WTC11 (cell line): ENCODE measurements at places on chromosomes 1 and 21.

GRCh38 chr1:62415687-62416086, 21.2 kb upstream of the USP1 start:
- no peak overlapping the region for H3K4me3 ChIP-seq
- no peak overlapping the region for H3K27ac ChIP-seq
- no peak for DNase-seq
- H3K27me3 ChIP-seq = no peaks in the 10 kb centered on the region

DNA sequence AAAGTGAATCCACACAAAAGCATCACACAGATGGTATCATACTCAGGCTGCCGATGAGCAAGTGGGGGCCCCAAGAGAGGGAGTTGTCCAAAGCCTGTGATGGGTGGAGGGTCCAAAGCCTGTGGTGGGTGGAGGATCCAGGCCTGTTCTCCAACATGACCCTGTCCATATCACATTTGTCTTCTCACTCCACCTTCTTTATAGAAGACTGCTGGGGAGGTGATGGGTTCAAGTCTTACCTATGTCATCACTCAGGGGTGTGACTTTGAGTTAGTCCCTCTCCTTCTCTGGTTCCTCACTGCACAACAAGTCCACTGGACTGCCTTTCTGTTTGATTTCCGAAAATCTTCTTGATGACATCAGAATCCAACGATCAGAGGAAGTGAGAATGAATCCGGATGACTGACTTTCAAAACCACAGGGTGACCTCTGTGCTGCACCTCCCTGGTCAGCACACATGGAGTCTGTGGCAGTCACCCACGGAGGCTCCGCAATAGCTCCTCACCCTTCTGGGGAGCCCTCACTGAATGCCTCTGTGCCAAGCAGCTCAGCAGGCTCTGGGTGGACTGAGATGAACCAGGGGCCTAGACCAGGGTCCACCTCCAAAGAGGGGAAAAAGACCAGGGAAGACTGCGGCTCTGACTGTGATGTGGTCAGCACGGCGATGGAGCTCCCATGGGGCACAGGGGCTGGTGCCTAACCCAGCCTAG, 166.8 kb downstream of the HIVEP3 start:
- no peak overlapping the region for H3K27ac ChIP-seq
- no peaks in the 10 kb centered on the region for H3K36me3 ChIP-seq
- H3K4me1 ChIP-seq = peaks cover 11% of the 10 kb centered on the region
- DNase-seq = no peak
- H3K4me3 ChIP-seq = no peak overlapping the region
- H3K27me3 ChIP-seq = no peaks in the 10 kb centered on the region

DNA sequence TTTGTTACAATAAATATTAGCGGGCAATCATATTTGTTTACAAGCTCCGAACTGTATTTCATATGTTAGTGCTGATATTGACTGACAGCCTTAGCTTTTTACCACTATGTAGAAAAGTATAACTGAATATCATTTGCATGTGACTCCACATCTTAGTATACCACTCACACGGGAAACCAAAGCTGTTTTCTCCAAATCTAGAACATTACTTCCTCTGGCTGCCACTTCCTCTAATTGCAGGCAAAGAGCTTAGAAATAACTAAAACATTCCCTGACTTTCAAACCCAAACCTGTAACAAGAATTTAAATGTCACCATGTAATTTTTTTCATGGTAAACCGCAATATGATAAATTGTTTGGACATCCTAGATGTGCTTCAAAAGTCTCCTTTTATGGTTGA, 174.7 kb downstream of the LBR start:
- no peak overlapping the region for H3K27ac ChIP-seq
- DNase-seq = no peak
- H3K36me3 ChIP-seq = no peaks in the 10 kb centered on the region
- H3K4me1 ChIP-seq = no peaks in the 10 kb centered on the region
- H3K4me3 ChIP-seq = no peak overlapping the region
- no peaks in the 10 kb centered on the region; the same call in none of the 2 replicates for H3K27me3 ChIP-seq

- H3K27me3 ChIP-seq = peaks cover 29% of the 10 kb centered on the region
- peaks cover 4% of the 10 kb centered on the region for H3K4me1 ChIP-seq
- no peak for DNase-seq
- no peaks in the 10 kb centered on the region for H3K36me3 ChIP-seq
- H3K4me3 ChIP-seq = no peak overlapping the region
- no peak overlapping the region for H3K27ac ChIP-seq
Measured at GRCh38 chr1:87143413-87144135, 185.1 kb upstream of the LMO4 start.

- H3K4me3 ChIP-seq = no peak overlapping the region
- H3K36me3 ChIP-seq = no peaks in the 10 kb centered on the region
- peaks cover 13% of the 10 kb centered on the region for H3K4me1 ChIP-seq
- H3K27ac ChIP-seq = no peak overlapping the region
- H3K27me3 ChIP-seq = peaks cover 4% of the 10 kb centered on the region
Measured at GRCh38 chr1:34642679-34643078, 112.2 kb upstream of the GJB5 start.

- H3K4me3 ChIP-seq = peak overlapping the region; percentile 78
- no peak overlapping the region for H3K27ac ChIP-seq
- DNase-seq = peak; percentile 56
- no peaks in the 10 kb centered on the region for H3K36me3 ChIP-seq
Measured at GRCh38 chr1:14599183-14599791, 802 bp downstream of the KAZN start.
